ENCODE measurements at places on chromosomes 3 and 15. TPM values are rescaled to one million over a fixed set of nuclear protein-coding genes. Genes with fewer than 3 reads are reported as not detected.

ANKRD63 gene
- not detected for total RNA-seq

CASR gene
- total RNA-seq: not detected

CFAP100 gene
- not detected for total RNA-seq

REC114 gene
- total RNA-seq: not detected

CCK gene
- total RNA-seq: not detected

UQCC5 gene
- total RNA-seq: 33.7 TPM

RTP4 gene
- 0.62 TPM for total RNA-seq

DNA sequence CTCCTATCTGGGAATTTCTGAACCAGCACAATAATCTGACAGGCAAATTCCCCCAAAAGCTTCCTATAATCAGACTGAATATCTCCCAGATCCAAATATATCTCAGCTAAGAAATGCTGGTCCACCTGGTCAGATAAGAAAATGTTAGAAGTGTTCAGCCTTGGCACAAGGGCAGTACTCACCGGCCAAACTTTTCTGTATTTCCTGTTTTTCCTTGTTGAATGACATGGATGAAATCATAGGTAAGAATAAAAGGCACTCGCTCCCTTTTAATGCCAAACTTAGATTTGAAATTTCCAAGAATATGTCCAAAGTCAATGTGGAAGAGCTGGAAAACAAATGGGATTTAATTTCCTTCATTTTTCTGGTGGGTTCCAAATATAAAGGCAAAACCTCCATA is 48.9 kb downstream of the FAIM start:
- H3K4me3 ChIP-seq: no peak overlapping the region
- no peaks in the 10 kb centered on the region for H3K27me3 ChIP-seq

DNA sequence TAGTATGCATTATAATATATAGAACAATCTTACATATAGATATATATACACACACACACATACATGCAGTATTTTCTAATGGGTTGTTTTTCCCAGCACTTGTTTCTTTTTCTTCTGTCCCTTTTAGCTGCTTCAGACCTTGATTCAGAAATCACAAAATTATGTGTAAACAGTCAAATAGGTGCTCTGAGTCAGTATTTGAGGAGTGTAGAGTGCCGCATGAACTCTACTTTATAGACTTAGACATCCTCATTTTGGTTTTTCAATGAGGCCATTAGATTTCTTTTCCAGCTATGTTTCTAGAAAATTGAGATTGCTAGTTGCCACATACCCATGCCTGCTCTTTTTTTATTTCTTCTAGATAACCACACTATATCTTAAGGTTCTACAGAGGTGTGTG is 58.2 kb downstream of the HHLA2 start:
- H3K4me3 ChIP-seq: no peak overlapping the region
- no peak for DNase-seq
- no peaks in the 10 kb centered on the region for H3K4me1 ChIP-seq
- no peaks in the 10 kb centered on the region for H3K27me3 ChIP-seq

DNA sequence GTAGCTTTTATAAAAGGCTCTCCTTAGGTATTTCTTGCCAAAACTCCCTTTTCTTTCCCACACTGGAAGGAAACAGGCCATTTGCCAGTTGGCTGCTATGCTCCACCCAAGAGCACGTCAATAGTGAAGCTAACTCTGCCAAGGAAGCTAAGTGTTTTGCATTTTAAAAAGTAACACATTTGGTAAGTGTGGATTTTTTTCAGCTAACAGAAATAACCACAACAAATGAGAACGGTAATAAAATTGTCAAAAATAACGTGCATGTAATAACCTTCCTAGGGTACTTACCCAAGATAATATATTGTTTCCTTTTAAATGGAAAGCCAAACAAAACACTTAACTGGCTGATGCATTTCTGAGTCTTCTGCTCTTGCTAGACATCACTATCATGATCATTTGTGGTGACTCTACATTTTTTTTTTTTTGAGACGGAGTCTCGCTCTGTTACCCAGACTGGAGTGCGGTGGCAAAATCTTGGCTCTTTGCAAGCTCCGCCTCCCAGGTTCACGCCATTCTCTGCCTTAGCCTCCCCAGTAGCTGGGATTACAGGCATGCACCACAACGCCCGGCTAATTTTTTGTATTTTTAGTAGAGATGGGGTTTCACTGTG is 4.6 kb downstream of the DPP8 start:
- H3K27me3 ChIP-seq: no peaks in the 10 kb centered on the region
- peaks cover 29% of the 10 kb centered on the region for H3K36me3 ChIP-seq
- no peak overlapping the region for H3K27ac ChIP-seq
- no peak overlapping the region for H3K4me3 ChIP-seq

DNA sequence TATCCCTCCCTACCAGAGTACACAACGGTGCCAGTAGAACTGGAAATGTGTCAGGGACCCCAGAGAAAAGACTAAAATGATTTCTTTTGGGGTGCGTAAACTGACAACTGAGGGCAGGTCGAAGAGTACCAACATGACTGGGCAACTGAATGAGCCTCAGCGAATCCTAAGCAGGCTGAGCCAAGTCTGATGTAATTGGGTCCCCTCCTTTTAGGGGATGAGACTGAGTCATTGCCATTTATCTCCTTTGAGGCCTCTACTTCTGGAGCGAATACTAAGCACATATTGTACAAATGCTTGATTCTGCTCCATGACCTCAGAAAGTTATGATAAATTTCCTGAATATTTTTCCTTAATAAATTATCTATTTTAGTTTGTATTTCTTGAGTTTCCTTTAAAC is 17.3 kb upstream of the GPR156 start:
- no peak for DNase-seq
- no peaks in the 10 kb centered on the region for H3K27me3 ChIP-seq
- no peaks in the 10 kb centered on the region for H3K36me3 ChIP-seq

GRCh38 chr3:14451844-14452739 is 49.7 kb downstream of the SLC6A6 start:
- H3K27ac ChIP-seq: no peak overlapping the region
- peaks cover 19% of the 10 kb centered on the region for H3K4me1 ChIP-seq
- peaks cover 64% of the 10 kb centered on the region for H3K36me3 ChIP-seq

DNA sequence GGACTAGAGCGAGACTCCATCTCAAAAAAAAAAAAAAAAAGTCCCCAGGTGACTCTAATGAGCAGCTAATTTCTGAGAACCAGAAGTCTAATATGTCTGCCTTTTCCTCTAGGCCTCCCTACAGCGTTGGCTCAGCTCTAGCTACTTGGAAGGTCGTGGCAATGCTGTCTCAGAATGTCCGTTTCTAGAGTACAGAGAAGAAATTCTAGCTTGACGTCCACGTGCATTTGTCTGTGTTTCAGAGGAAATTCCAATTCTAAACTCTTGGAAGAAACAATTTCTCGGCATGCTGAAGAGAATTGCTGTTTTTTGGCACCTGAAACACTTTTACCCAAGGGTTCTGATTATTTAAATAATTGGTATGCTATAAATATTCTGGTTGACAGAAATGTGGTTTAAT is 78.8 kb downstream of the SOX2 start:
- H3K4me1 ChIP-seq: no peaks in the 10 kb centered on the region
- no peaks in the 10 kb centered on the region for H3K36me3 ChIP-seq

DNA sequence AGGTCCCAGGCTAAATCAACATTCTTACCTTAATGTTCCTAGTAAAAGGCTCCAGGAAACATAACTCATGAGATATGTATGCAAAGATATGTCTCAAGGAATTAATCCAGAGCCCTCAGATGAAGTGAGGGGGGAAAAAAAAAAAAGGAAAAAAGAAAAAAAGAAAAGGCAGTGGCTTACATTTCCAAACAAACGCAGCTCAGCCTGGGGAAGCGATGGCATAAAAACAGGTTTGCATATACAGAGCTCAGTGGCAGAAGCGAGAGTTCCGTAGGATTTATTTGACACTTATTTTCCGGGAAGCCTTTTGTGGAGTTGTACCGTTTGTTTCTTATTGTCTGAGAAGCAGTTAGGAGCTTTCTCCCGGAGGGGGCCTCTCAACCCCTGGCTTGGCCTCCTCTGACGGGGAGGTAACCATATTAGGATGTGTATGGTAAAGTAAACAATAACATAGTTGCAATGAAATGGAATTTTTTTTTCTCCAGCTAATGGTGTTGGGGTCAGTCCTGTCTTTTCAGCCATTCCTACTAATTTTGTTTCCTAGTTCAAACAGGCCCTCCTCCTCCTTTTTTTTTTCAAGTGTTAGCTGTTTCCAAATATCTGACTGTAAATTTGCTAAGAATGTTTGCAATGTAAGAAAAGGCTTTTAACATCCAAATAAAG is 338.6 kb downstream of the FOXP1 start:
- peak overlapping the region; percentile 44 for H3K4me3 ChIP-seq
- peak; percentile 82 for DNase-seq
- H3K36me3 ChIP-seq: no peaks in the 10 kb centered on the region

- H3K27me3 ChIP-seq: no peaks in the 10 kb centered on the region
- H3K36me3 ChIP-seq: no peaks in the 10 kb centered on the region
- peak within 1 kb of the TSS; percentile 97 for H3K27ac ChIP-seq
- H3K4me1 ChIP-seq: peaks cover 34% of the 10 kb centered on the region
- H3K4me3 ChIP-seq: peak within 1 kb of the TSS; percentile 78
- peak; percentile 14 for DNase-seq
Observed at GRCh38 chr15:38252481-38253350, at the start of gene SPRED1. Gene SPRED1, plus strand, starts transcription at chr15:38252836. Its CDS starts 350 bp downstream, at chr15:38253186.

DNA sequence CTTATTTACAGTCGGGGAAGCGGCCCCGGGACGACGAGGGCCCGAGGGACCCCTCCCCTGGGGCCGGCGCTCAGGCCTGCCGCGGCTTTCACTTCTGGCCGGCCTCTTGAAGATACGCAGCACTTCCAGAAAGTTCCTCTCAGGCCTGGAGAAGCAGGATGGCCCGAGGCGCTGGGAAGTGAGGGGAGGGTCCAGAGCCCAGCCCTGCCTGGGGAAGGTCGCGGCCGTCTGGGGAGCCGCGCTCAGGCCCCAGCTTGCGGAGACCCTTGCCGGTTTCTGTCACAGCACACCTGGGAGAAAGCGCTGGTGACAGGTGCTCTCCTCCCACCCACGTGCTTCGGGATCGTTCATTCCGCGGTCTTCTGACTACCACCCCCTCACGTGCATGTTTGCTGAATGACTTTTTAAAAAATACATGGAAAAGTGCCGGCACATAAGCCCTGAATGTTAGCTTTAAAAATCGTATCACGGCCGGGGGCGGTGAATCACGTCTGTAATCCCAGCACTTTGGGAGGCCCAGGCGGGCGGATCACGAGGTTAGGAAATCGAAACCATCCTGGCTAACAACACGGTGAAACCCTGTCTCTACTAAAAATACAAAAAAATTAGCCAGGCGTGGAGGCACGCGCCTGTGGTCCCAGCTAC is 727 bp upstream of the TM2D3 start:
- H3K27me3 ChIP-seq: no peaks in the 10 kb centered on the region
- H3K4me3 ChIP-seq: peak overlapping the region; percentile 72
- no peak for DNase-seq
- H3K27ac ChIP-seq: peak overlapping the region; percentile 80
- peaks cover 2% of the 10 kb centered on the region for H3K36me3 ChIP-seq

DNA sequence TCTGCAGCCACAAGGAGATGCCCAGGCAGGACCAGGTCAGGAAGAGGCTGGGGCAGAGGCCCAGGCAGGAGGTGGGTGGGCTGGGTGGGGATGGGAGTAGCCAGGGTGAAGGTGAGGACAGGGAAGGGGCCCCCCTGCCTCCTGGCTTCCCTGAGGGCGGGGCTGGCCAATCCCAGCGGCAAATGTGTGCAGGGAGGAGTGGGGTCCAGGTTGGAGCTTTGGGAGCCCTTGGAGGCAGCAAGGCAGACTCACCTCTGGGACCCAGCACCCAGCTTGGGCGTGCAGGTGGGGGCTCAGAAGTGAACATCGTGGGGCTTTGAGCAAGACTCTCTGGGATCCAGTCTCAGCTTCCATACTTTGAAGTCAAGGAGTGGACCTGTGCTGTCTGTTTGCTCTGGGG is 25.2 kb downstream of the GP9 start:
- H3K36me3 ChIP-seq: no peaks in the 10 kb centered on the region
- H3K4me3 ChIP-seq: no peak overlapping the region
- DNase-seq: no peak
- H3K27ac ChIP-seq: no peak overlapping the region

DNA sequence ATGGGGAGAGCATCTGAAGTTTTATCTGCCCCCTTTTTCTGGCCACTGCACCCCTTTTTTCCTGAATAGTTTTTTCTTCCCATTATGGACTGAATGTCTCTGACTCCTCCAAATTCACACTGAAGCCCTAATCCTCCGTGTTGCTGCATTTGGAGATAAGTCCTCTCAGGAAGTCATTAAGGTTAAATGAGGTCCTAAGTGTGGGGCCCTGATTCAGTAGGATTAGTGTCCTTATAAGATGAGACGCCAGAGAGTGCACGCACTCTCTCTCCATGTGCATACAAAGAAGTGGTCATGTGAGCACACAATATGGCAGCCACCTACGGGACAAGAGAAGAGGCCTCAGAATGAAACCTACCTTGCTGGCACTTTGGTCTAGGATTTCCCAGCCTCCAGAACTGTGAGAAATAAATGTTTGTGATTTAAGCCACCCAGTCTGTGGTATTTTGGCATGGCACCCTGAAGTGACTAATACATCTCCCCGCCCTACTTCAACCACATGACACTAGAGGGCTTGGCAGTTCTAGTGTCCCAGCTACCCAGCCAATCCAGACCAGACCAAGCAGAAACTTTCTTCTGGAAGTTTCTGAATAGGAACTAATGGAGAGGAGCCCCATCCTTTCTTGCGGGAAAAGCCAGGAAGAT is 191.3 kb downstream of the PDE8A start:
- no peak overlapping the region for H3K27ac ChIP-seq
- no peak for DNase-seq
- H3K27me3 ChIP-seq: no peaks in the 10 kb centered on the region
- H3K36me3 ChIP-seq: no peaks in the 10 kb centered on the region
- H3K4me1 ChIP-seq: peaks cover 41% of the 10 kb centered on the region

DNA sequence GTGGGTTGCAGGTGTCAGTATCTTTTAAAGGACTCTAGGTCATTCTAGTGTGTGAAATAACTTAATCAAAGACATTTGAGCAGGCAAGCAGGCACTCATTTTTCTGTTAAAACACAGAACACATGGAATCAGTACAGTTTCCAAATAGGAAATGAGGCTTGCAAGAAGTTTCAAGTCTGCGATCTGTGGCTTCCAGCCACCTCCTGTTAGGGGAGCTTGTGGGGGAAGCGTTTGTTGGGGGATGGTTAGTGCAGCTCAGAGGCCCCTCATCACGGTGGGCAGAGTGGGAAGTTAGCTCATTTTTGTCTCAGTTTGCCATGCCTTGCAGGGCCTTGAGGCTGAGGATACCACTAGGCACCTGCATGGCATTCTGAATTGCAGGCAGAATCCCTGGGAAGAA is 59.9 kb downstream of the SLC6A11 start:
- no peak overlapping the region for H3K27ac ChIP-seq
- peaks cover 18% of the 10 kb centered on the region for H3K36me3 ChIP-seq
- no peak for DNase-seq
- H3K4me1 ChIP-seq: no peaks in the 10 kb centered on the region
- no peak overlapping the region for H3K4me3 ChIP-seq
